ENCODE measurements at places on chromosomes 4 and X.

- DNase-seq: no peak
Observed at GRCh38 chrX:21373637-21374162, 518 bp upstream of the CNKSR2 start.

DNA sequence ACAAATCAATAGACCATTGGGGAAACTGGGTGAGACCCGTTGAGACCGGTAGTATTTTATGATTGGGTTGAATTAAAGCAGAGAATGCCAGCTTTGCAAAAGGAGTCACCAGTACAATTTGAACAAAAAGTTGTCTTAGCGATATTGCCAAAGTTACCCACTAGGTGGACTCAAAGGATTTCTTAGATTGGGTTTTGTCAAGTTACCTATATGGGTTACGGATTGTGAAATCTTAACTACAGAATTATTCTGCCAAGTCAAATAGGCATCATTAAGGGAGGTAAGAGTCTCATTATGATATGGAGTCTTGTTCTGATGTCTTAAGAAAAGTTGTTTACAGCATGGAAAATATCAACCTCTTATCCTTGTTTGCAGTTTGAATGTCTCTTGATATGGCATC lies 15.0 kb upstream of the CT47A1 start:
- DNase-seq: peak; percentile 4

- DNase-seq: peak; percentile 35
Observed at GRCh38 chr4:177441061-177441802, 1.0 kb downstream of the AGA start.

GRCh38 chr4:182448281-182449151 lies 205.3 kb downstream of the TENM3 start:
- DNase-seq: peak; percentile 91

- no peak for DNase-seq
Observed at GRCh38 chr4:4995908-4996265, 23.4 kb downstream of the CYTL1 start.

- DNase-seq: no peak
Observed at GRCh38 chrX:38468563-38469157, 92.7 kb upstream of the TSPAN7 start.

DNA sequence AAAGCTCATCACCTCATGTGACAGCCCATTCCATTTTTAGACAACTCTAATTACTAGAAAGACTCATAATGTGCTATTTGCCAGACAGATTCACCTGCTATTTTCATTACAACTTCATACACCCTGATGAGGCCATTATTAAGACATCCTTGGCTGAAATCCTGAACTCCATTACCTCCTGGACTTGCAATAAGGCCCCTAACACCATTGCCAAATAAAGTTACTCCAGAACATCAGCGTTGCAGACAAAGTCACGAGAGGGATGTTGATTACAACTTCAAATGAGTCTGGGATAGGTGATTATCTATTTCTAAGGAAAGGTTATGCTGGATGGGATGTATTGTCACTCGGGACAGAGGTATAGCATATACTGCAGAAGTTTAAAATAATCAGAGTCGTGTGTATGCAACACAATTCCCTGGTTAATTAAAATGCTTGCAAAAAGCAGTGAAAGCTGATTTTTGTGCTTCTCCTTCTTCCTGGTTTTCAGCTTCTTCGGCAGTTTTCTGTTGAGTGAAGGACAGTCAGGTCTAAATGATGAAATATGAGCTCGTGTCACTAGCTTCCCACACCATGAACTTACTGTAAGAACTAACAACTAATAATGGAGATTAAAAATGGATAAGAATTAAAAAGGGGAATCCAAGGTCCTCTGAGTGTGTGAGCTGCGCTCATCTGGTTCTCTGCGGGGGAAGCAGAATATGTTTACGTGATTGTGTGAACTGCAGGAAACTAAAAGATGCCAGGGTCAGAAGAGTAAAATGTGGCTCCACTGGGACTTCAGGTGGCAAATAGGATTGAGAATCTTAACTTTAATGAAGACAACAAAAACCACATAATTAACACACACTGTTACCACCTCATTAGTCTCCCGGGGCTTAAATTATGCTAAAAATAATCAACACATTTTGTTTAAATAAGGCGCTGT lies 17.6 kb upstream of the SOD3 start:
- DNase-seq: no peak

GRCh38 chrX:42739741-42740140 lies 38.2 kb downstream of the PPP1R2C start:
- no peak for DNase-seq

DNA sequence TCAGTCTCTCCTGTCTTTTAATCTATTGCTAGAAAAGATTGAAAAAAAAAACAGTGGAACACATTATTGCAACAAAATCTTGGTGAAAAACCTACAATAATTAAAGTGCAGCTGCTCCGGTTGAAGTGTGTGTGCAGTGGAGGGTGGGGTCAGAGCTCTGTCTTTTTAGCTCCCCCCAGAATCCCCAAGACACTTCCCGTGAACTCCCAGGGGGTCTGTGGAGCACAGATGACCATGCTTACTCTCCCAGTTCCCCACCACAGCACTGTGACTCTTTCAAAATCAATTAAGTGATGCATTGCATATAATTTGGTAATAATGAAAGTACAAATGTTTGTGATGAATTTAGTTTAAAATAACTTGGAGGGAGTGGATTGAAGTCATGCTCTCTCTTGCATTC lies 15.7 kb upstream of the SLC10A4 start:
- DNase-seq: no peak

GRCh38 chrX:152157042-152157441 lies 18.7 kb upstream of the MAGEA10 start:
- DNase-seq: no peak

- no peak for DNase-seq
Observed at GRCh38 chr4:85419103-85419502, 55.8 kb upstream of the ARHGAP24 start.

GRCh38 chrX:152245213-152245612 lies 106.8 kb upstream of the MAGEA10 start:
- DNase-seq: no peak

GRCh38 chr4:185657699-185658098 lies 122.4 kb upstream of the PDLIM3 start:
- no peak for DNase-seq

DNA sequence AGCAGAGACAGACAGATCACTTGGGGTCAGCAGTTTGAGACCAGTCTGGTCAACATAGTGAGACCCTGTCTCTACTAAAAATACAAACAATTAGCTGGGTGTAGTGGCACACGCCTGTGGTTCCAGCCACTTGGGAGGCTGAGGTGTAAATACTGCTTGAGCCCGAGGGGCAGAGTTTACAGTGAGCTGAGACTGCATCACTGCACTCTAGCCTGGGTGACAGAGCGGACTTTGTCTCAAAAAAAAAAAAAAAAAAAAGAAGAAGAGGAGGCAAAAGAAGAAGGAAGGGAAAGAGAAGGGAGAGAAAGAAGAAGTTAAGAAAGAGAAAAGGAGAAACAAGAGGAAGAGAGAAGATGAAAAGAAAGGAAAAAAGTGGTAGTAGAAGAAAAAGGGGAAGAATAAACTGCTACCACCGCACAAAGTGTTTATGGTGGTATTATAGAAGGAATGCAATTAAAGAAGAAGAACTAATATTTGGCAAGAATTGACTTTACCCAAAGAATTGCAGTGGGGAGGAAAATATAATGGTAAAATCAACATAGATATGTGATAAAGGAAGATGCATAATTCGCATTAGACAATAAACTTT lies 19.6 kb upstream of the NSUN7 start:
- no peak for DNase-seq

DNA sequence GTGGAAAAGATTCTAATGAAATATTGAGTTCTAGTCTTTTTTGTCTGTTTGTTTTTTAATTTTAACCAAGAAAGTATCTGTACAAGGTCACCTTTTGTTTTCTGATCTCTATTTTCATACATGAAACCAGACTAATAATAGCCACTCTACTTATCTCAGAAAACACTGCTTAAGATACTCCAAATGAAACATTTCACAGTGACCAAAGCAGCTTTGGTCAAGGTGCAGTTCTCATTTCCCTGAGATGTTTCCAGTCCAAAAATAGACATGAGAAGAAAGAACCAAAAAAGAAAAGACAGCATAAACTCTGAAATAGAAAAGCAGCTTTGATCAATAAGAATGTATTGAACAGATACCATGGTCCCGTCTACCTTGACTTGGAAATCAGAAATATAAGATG lies 782.8 kb downstream of the RAB28 start:
- no peak for DNase-seq

- peak; percentile 12 for DNase-seq
Observed at GRCh38 chr4:48692897-48693296, 87.2 kb downstream of the FRYL start.

GRCh38 chrX:10390187-10390586 lies 230.2 kb downstream of the MID1 start:
- no peak for DNase-seq

DNA sequence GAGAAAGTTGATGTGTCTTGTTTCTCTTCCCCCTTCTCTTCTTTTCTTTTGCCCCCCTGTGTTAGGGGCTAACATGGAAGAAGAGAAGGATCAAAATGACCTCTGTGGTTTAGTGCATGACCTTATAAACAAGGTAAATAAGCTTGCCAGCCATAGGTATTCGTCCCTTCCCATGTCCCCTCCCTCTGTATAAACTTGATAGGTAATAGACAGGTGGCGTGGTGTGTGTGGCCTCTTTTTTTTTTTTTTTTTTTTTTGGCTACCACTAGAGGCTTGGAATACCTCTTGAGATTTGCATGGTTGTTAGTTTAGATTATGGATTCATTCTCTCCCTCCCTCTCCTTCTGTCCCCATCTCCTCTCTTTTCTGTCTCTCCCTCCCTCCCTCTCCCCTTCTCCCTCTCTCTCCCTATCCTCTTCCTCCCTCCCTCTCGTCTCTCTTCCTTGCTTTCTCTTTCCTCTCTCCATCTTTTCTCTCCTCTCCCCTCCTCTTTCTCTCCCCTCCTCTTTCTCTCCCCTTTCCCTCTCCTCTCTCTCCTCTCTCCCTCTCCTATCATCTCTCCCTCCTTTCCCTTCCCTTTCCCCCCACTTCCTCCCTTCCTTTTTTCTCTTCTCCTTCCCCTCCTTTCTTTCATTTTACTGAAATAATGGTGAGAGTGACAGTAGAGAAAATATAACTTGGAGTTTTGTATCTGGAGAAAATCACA lies 134.4 kb downstream of the AFF1 start:
- DNase-seq: no peak

Measured in fibroblast of skin of back (primary cell).